ENCODE measurements at places on chromosomes 3 and 15. TPM values are rescaled to one million over a fixed set of nuclear protein-coding genes. Genes with fewer than 3 reads are reported as not detected.

CLRN1 gene
- not detected for total RNA-seq

TUSC7 gene
- not detected for total RNA-seq

LMLN gene
- 6.7 TPM for total RNA-seq

FGD5 gene
- 2.6 TPM for total RNA-seq

FBXW12 gene
- total RNA-seq, result not detected

GOLGA6L25 gene
- total RNA-seq, result not detected

PRSS50 gene
- total RNA-seq, result not detected

WNT7A gene
- total RNA-seq, result 1.7 TPM

ACKR4 gene
- not detected for total RNA-seq

SMAD3 gene
- 78.0 TPM for total RNA-seq

MAPKBP1 gene
- total RNA-seq, result 30.8 TPM

ROBO2 gene
- 1.5 TPM for total RNA-seq

LRRIQ4 gene
- total RNA-seq, result not detected

TMCO5A gene
- not detected for total RNA-seq

MYL3 gene
- total RNA-seq, result 0.43 TPM

- DNase-seq, result peak; percentile 61
Observed at GRCh38 chr3:4633078-4634004, 140.2 kb downstream of the ITPR1 start.

DNA sequence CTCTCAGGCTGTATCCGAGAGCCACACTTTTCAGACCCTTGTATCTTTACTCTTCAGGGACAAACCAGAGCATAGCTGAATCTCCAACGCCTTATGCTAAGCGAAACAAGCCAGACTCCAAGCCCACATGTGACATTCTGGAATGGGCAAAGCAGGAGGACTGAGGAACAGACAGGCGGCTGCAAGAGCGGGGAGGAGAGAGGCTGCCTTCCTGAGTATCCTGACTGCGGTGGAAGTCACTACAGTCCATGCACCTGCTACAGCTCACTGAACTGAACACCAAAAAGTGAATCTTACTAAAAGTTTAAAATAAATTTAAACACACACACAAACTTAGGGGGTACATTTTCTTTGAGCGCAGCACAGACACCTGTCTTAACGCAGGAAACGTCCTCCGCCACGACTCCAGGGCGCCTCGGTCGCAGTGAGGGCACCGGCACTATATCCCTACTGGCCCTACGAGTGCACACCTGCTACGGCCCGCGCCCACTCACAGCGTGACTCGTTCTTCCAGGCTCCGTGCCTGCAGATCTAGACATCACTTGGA, 1.4 kb downstream of the CYFIP1 start:
- DNase-seq, result no peak

- peak; percentile 44 for DNase-seq
Observed at GRCh38 chr3:120568598-120568997, 27.5 kb upstream of the NDUFB4 start.

GRCh38 chr3:58711871-58712270, 45.3 kb upstream of the FAM3D start:
- DNase-seq, result no peak

GRCh38 chr3:63611382-63611781, 41.1 kb upstream of the SNTN start:
- no peak for DNase-seq

GRCh38 chr15:63405159-63405558, 23.5 kb upstream of the CA12 start:
- no peak for DNase-seq

DNA sequence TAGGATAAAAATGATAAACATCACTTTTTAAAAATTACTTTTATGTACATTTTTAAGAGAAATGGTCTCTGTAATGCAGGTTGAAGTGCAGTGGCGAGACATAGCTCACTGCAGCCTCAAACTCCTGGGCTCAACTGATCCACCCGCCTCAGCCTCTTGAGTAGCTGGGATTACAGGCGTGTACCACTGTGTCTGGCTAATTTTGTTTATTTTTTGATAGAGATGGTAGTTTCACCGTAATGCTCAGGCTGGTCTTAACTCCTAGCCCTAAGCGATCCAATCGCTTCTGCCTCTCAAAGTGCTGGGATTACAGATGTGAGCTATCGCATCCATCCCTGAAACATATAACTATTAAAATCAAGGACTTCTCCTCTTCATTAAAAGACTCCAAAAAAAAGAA, 63.1 kb upstream of the CSPG5 start:
- no peak for DNase-seq

DNA sequence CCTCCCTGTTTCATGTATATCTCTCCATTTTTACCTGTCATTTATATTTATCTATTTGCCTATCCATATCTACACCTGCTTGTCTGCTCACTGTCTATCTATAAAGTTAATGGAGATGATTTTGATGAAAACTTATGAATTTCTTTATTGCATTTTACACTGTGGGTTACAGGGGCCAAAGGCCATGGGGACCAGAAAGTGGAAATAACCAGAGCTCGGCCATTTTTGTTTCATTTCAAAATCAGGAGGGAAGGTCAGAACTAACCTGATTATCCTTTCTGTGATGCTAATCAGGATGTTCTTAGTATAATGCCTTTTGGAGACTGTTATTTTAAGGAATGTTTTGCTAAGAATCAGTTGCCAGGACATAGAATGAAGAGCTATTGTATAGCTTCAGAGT, 147.2 kb downstream of the LPP start:
- no peak for DNase-seq

DNA sequence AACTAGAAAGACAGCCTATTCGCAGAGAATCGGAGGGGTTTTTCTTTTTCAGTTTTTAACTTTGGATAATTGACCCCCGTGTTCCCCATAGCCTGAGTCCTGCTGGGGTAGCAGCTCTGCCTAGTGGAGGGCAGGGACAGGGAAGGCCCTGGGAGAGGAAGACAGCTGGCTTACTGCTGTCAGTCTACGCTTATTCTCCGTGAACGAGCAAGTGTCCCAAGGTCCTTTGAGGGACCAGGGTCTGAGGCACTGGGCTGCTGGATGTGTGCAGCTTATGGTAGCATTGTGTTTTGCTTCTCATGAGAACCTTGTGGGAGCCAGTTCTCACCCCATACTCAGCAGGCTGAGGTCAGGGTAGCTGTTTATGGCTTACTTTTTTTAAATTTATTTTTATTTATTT, 3.0 kb downstream of the LIMD1 start:
- DNase-seq, result no peak

GRCh38 chr3:183293966-183294365, 40.9 kb downstream of the B3GNT5 start:
- no peak for DNase-seq

DNA sequence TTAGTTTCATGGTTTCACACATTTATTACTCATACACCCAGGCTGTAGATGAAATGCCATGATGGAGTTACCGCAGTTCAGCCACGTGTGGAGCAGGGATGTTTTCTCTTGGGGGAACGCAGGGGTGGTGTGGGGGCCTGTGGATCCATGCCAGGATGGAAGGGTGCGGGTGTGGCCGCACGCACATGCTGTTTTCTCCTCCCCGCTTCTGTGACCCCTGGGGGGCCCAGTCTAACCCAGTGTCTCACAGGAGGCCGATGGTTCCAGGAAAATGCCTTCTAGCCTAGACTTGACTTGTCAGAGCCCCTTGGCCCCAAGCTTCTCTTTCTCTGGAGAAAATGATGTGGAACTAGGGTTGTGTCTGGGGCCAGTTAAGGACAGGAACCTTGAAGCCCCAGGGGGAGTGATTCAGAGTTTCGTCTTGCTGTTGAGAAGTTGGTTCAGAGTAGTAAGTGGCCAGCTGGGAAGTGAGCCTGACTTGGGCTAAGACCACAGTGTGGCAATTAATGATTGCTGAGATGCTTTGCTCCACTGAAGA, 240.4 kb upstream of the BHLHE40 start:
- DNase-seq, result no peak

- no peak for DNase-seq
Observed at GRCh38 chr3:151733613-151734012, at the start of gene AADACL2. Gene AADACL2, plus strand, starts transcription at chr3:151733927. Its CDS starts 109 bp downstream, at chr3:151734036.

DNA sequence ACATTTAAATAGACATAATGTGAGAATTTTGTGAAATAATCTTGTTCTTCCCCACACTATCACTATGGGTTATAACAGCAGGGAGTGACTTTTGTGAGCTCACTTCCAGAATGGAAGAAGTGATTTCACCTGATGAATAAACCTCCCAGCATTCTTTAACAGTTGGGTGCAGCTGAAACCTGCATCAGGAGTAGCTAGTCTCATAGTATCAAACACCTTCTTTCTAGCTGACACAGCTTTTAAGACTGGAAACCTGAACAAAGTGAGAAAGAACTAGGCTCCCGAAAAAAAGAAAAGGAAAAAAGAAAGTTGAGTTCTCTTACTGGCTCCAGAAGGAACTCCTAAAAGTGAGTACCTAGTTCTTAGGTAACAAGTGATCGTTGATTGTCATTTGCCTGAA, 61.1 kb upstream of the UNC13C start:
- no peak for DNase-seq

DNA sequence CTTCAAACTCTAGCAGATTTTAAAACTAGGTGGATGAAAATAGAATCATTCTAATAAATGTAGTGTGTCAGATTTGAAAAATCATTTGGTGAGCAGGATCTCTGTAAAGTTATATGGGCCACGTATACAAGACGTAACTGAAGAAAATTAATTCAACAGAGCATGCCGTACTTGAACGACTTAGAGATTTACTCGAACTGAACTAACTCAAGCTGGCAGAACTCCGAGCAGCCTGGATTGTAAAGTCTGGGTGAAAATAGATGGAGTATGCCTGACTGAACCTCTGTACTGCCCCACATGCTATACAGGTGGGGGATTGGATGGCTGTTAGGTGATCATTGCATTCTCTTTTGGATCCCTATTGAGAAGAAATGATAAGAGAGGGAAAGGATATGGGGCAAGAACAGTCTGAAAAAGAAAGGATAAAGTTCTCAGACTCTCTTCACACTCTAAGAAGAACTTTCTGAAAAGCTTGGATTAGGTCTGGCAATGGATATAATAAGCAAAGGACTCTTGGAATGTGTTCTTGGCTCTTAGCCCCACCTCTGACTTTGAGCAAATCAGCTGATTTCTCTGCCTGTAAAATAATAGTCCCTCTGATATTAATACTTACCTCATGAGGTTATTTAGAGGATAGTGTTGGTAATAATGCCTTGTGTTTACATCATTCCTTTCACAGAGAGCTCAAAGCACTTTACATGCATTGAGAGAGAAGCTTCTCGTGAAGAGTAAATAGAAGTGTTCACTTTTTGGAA, 147.5 kb downstream of the FILIP1L start:
- DNase-seq, result peak; percentile 68

GRCh38 chr15:78065973-78066946, 11.3 kb downstream of the TBC1D2B start:
- peak; percentile 80 for DNase-seq

DNA sequence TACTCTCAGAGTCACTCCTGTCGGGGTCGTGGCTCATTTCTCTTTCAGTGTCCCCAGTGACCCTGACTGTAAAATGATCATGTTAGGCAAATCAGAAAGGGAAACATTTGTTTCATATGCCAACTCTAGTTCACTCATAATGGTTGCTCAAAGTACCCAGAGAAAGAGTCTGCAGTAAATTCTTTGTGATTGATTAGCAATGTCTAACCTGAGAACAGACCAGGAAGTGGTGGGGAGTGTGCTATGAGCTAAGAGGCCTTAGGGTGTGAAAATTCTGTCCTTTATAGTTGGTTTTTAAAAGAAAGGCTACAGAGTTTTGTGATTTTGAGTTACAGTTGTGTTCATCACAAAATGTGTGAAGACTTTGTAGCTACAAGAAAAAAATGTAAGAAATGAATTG, 108.9 kb downstream of the EDEM1 start:
- DNase-seq, result no peak

GRCh38 chr15:99151156-99151555, 46.3 kb downstream of the SYNM start:
- DNase-seq, result no peak

- peak; percentile 20 for DNase-seq
Observed at GRCh38 chr15:63439536-63440264, 58.1 kb upstream of the CA12 start.

DNA sequence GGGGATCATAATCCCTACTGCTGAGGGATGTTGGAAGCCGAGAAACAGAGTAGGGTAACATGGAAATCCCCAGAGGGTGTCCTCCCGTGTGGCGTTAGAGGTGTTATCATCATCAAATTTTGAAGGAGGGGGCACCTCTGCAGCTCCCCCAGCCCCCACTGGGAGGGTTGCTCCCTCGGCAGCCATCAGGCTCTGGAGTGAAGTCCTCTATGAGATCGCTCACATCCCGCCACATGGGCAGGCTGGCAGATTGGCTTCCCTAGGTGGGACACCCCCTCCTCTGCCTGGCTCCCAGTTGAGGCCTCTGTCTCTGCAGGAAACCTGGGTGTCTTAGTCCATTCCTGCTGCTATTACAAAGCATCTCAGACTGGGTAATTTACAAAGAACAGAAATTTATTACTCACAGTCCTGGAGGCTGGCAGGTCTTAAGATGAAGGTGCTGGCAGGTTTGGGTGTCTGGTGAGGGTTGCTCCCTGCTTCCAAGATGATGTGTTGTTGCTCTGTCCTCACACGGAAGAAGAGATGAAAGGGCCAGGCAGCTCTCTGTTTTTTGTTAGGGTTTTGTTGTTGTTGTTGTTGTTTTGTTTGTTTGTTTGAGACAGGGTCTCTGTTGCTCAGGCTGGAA, 120.5 kb downstream of the NUP210 start:
- no peak for DNase-seq

- peak; percentile 77 for DNase-seq
Observed at GRCh38 chr15:43239732-43240491, 19.1 kb upstream of the EPB42 start.

GRCh38 chr15:58038426-58039078, 27.0 kb downstream of the ALDH1A2 start:
- DNase-seq, result peak; percentile 32

- peak; percentile 79 for DNase-seq
Observed at GRCh38 chr3:134476306-134476705, 9.5 kb downstream of the ANAPC13 start.

- no peak for DNase-seq
Observed at GRCh38 chr3:4786431-4786830, 192.8 kb upstream of the BHLHE40 start.

- DNase-seq, result no peak
Observed at GRCh38 chr15:59371458-59372351, 966 bp downstream of the MYO1E start.

DNA sequence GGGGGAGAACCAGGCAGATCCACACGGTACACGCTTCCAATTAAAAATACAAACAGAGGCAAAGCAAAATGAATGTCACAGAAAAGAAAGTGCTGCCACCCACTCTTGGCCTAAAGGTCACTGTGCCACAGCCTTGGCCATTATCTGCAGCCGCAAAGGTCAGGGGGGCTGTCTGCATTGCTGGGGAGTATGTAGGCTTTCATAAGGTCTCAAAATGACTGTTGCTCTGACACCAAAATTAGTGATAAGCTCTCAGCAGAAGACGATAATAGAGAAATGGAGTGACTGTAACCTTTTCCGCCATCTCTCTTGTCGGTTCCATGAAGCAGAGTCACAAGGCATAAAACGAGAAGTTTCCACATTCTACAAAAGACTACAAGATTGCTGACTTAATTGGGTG, 374.2 kb upstream of the ICE2 start:
- no peak for DNase-seq
